ENCODE measurements at places on chromosomes 12 and 14.

DNA sequence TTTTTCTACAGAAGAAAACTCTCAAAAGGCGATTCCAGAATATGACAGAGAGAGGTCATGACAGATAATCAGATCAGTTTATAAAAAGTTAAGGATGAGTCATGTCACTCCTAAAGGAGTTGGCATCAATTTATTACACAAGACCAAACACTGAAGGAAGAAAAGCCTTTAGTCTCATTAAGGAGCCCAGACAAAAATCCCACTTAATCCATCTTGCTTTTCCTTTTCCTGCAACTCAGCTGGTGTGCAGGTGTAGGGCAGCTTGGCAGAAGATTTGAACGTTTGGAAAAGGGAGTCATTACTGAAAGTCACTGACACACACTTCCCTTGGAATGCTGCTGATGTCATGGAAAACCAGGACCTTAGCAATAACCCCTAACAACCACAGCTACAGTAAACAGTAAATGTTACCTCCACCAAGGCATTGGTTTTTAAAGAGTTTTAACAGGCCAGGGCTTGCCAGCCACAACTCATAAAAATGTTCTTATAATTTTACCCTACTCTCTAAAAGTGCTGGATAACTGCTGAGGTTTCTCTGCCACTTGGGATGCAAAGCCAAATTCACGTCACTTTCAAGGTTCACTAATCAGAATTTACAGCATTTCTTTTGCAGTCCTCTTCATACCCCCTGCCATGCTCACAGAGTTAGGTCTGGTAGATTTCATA is 320.6 kb downstream of the RAD51B start:
- DNase-seq: no peak

DNA sequence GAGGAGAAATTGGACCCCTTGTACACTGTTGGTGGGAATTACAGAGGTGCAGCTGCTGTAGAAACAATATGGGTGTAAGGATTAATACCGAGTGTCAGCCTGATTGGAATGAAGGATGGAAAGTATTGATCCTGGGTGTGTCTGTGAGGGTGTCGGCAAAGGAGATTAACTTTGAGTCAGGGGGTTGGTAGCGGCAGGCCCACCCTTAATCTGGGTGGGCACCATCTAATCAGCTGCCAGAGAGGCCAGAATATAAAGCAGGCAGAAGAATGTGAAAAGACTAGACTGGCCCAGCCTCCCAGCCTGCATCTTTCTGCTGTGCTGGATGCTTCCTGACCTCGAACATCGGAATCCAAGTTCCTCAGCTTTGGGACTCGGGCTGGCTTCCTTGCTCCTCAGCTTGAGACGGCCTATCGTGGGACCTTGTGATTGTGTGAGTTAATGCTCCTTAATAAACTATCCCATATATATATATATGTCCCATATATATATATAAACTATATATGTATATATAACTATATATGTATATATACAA is 38.4 kb upstream of the PPP2R5C start:
- no peak for DNase-seq

DNA sequence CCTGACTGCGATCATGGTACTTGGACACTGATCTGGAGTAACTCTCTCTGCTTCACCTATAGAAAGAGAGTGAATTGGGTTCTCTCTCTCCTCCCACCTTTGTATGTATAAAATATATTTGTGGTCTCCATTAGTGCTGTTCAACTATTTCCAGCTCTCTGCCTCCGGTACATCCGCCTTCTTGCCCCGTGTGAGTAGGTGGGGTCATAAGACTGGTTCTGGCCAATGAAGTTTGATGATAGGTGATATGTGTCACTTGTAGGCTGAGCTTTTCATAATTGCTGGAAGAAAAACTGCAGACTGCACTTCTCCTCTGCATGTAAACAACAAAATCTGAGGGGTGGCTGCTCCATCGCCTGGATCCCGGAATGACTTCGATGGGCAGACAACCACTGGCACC is 210.4 kb downstream of the EXOC5 start:
- no peak for DNase-seq

DNA sequence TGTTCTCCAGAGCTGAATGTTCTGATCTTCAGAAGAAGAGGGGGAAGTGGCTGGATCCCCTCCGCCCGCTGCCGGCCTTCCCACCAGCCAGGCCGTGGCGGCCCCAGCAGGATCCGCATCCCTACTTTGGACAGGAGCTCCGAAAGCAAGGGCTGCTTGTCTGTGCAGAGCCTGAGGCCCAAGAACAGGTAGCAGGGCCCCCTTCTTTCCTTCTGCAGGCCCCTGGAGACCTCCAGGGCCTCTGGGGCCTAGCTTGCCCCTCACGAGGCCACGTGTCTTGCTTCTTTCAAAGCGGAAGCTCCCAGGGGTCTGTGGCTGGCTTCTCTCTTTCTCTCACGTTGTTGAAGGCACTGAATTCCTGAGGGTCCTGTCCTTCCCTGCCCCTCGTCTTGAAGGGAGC is 13.2 kb downstream of the PGF start:
- no peak for DNase-seq

- DNase-seq: no peak
Observed at GRCh38 chr14:21227981-21228380, 41.3 kb downstream of the HNRNPC start.

GRCh38 chr12:131222329-131223139 is 268.8 kb downstream of the ADGRD1 start:
- DNase-seq: no peak

GRCh38 chr12:115294453-115295133 is 610.6 kb upstream of the TBX3 start:
- DNase-seq: no peak

GRCh38 chr12:8911606-8912268 is 2.6 kb upstream of the PHC1 start:
- DNase-seq: no peak

DNA sequence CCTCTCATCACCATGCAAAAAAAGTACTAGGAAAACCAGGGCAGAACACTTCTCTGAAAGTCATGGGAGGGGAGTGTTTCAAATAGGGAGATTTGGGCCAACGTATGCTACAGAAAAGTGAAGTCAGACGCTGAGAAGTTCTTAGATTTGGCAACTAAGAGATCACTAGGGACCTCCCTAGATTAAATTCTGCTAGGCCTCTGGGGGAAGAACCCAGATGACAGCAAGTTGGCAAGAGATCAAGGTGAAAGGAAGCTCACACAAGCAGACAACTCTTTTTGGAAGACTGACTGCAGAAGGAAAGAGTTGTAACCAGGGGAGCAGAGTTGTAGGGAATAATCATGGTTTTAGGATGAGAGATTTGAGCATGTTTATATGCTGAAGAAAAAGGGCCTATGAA is 20.7 kb downstream of the IQSEC3 start:
- DNase-seq: no peak

GRCh38 chr12:122858171-122858570 is 22.9 kb downstream of the HIP1R start:
- no peak for DNase-seq
